Spinal cord (tissue), 10 donors: ENCODE measurements at places on chromosomes 5 and 9. TPM values are rescaled to one million over a fixed set of nuclear protein-coding genes. Genes with fewer than 3 reads are reported as not detected.

DNA sequence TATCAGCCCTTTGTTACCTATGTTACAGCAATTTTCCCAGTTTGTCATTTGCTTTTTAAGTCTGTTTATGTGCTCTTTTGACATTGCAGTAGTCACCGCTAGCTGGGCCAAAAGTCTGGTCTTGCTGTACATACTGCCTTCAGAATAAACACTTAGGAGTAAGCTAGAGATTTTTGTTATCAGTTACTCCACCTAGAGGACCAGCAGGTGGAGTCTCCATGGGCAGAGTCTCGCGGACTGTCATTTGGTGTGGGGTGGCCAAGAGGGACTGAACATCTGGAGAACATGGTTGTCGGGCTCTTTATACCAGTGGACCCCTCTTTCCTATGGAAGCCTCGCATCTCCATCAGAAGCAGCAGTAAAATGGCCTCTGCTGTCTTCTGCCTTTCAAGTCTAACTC is 10.8 kb upstream of the MGAT1 start:
- no peak for DNase-seq

GRCh38 chr5:95962785-95963184 is 1.1 kb upstream of the ELL2 start:
- DNase-seq: no peak

DNA sequence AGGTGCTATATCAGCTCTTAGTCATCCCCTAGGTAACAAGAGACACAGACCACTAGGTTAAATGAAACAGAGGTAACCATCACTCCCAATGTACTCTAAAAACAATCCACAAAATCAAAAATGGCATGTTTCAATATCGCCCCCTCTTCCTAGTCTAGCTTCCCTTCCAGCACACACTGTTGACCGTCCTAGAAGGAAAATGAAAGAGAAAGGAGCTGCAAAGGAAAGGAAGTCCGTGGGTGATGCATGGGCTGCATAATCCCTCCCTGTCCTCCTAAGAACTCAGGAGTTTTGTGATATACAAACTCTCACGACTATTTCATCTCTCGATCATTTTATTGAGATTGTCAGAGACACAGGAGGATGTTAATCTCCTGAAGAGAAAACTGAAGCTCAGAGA is 101.6 kb downstream of the RFK start:
- DNase-seq: no peak

- DNase-seq: peak; percentile 48
Measured at GRCh38 chr9:87010626-87011025, 63.3 kb upstream of the GAS1 start.

- no peak for DNase-seq
Measured at GRCh38 chr5:83965441-83965840, 244.8 kb upstream of the HAPLN1 start.

DNA sequence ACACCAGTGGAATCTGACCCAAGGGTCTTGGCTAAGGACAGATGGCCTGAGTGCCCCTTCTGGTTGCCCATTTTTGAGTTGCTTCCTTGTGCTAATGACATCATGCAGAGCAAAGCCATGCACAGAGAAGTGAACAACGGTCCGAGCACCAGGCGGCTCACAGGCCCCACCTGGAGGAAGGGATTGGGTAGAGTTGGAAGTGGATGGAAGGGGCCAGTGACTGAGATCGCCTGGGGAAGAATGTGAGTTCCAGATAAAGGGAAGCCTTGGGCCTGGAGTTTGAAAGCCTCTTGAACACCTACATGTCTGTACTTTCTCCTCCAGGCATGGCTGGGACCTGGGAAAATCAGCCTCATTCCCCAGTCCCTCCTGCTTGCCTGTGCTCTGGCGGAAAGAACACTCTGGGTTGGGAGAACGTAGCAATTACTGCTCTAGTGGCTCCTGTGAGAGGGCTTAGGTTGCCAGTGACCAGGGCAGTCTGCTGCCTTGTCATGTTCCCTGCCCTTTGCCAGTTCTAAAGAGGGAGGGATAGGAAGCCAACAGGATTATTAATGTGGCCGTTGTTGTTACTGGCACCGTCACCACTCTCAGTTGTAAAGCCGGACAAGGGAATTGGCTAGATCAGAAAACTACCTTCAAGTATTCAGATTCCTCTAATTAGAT is 62.5 kb upstream of the PTPN3 start:
- no peak for DNase-seq

DNA sequence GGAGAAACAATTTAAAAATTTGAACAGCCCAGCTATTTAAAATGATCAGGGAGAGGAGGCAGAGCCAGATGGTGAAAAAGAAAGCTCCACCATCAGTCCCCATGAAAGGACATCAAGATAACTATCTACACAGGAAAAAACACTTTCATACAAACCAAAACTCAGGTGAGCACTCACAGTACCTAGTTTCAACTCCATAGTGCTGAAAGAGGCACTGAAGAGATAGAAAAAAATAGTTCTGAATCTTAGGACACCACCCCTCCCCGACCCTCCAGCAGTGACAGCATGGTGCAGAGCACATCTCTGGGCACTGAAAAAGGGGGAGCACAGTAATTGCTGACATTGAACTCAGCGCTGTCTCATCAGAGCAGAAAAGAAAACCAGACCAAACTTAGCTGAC is 732.9 kb downstream of the CETN3 start:
- no peak for DNase-seq

GRCh38 chr5:123203105-123203800 is 114.2 kb downstream of the PRDM6 start:
- DNase-seq: no peak

PCA3 gene
- 2.4 TPM for polyA plus RNA-seq

PCDHGB4 gene
- polyA plus RNA-seq: 16.0 TPM

SLC27A6 gene
- polyA plus RNA-seq: 3.6 TPM

PRUNE2 gene
- 49.3 TPM for polyA plus RNA-seq

CCIN gene
- 0.35 TPM for polyA plus RNA-seq

PCDHA13 gene
- 3.6 TPM for polyA plus RNA-seq

TSTD2 gene
- 32.3 TPM for polyA plus RNA-seq

CDC25C gene
- 3.3 TPM for polyA plus RNA-seq

CAMLG gene
- 105 TPM for polyA plus RNA-seq
